Foreskin keratinocyte (primary cell): ENCODE measurements at places on chromosomes 1 and 21.

- no peak for DNase-seq
These were observed 9.8 kb downstream of the FBXO42 start for GRCh38 chr1:16342331-16343062.

- no peak for DNase-seq
These were observed 45.6 kb downstream of the RHBG start for GRCh38 chr1:156414461-156415064.

DNA sequence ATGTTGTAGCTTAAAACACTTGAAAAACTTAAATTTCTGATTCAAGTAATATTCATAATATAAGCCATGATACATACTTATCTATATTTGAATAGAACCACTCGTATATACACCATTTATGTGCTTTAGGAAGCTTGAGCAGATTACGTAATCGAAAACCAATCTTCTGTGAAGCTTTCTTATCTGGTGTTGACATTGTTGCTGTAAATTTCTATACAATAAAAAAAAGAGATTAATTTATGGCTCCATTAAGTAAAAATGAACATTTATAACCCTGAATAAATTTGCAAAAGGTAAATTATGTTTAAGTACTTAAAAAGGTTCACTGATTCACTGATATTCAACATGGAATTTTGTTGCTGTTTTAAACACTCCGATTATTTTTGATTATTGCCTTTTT lies 21.4 kb downstream of the LIN9 start:
- DNase-seq, result no peak

DNA sequence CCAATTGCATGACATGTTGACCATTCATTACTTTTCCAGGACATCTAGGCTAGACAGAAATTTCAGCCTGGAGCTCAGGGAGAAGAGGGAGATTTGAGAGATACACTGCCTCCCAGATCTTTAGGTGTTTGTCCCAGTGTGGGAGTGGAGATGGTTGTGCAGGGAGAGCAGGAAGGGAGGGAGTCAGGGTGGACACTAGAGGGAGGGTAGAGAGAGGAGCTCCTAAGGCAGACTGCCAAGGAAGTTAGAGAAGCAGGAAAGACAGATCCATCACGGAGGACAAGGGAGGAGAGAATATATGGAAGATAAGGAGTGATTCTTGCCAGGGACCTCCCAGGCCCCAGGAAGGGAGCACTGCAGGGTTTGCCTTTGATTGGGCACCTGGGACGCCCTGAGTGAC lies 8.7 kb downstream of the CDCA8 start:
- DNase-seq, result no peak

- no peak for DNase-seq
These were observed 15.9 kb downstream of the LYPD8 start for GRCh38 chr1:248739572-248740205.

GRCh38 chr1:236159704-236160539 lies 17.6 kb downstream of the GPR137B start:
- DNase-seq, result no peak

DNA sequence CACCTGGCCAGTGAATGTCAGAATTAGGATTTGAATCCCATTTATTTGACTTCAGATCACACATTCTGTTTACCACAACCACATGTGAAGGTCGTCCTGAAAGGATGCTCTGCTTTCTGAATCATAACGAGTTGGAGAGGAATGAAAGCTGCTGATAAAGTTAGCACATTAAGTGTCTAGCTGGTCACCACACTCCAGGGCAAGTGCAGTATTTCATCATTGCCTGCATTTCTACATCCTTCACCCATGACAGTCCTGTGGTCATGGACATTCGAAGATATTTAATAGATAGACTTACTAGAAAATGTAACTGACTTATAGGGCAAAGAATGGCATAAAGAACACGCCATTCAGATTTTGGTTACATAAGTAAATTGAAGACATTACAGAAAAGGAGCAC lies 52.7 kb upstream of the ST6GALNAC3 start:
- no peak for DNase-seq
